Right ventricle myocardium superior (tissue), 1 donor: ENCODE measurements at places on chromosomes 1 and 21.

GRCh38 chr1:11822091-11822490 lies 16.1 kb downstream of the CLCN6 start:
- DNase-seq: no peak

GRCh38 chr1:202742496-202742895 lies 32.2 kb upstream of the SYT2 start:
- no peak for DNase-seq

- DNase-seq: no peak
These were observed 554.1 kb downstream of the MATN1 start for GRCh38 chr1:30169269-30169668.

- no peak for DNase-seq
These were observed 49.2 kb downstream of the TUT4 start for GRCh38 chr1:52503706-52504105.

- no peak for DNase-seq
These were observed 43.7 kb downstream of the TP53BP2 start for GRCh38 chr1:223802032-223802431.

DNA sequence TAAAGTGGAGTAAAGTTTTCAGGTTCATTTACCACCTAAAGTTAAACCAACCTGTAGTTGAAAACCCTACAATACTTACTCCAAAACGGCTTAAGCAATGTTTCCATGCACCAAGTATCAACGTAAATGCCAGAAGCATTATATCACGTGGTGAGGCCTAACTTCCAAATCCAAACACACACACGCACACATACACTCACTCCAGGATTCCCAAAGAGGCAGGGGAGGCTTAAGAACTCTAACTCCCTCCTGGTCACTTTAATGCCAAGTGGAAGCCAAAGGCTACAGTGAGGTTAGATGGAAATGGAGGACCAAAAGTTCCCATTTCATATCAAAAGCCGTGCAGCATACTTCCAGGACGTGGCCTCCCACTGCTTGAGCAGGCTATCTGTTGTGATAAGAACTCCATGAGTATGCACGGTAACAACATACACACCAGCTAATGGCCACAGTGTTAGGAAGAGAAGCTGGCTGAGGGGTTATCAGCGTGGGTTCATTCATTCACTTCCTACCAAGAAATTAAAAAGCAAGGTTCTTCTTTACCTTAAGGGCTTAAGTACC lies 224.1 kb downstream of the SLC45A1 start:
- no peak for DNase-seq

GRCh38 chr1:20483833-20484518 lies 2.0 kb downstream of the CAMK2N1 start:
- no peak for DNase-seq

DNA sequence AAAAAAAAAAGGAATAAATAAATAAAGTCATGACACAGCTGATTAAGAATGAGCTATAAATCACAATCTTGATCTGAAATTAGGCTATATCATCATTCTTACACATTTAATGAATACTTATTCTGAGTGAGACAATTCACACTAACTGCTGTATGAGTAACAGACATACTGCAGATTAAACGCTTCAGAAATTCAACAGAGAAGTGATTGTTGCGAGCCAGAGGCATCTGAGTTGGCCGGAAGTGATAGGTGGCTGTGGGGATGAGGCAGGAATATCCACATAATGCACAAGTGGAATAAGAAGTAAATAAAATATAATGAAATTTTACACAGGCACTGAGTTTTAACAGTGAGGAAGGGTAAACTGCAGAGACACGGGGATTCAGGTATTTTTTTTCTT lies 142.4 kb downstream of the APP start:
- DNase-seq: no peak

- no peak for DNase-seq
These were observed 8.0 kb upstream of the CCDC28B start for GRCh38 chr1:32192220-32192948.

DNA sequence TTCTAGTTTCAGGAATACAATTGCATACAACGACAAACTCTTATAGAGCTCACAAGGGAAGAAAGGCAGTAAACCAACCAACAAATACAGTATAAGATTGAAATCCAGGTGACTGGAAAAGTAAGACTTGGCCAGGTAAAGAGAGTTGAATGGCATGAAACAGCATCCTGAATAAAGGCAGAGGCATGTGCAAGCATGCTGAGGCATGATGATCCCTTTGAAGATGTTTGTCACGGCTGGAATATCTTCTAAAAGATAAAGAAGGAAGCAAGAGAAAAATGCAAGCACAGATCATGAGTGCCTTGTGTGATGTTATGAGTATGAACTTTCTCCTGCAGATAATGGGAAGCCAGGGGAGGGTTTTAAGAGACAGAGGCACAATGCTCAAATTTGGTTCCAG lies 83.3 kb upstream of the SPATA6 start:
- no peak for DNase-seq

DNA sequence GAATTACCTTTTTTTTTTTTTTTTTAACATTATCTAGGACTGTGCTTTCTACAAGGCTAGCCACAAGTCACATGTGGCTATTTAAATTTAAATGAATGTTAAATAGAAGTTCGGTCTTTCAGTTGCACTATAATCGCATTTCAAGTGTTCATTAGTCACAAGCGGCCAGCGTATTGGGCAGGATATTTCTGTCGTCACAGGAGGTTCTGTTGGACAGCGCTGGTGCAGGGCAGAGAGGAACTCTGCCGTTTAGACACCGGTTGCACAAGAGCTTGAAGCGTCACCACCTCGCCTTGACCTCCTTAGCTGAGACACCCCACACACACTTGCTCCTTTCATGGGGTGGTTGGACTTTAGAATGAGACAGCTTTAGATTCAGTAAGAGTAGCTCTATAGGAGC lies 64.1 kb downstream of the BACE2 start:
- DNase-seq: no peak

DNA sequence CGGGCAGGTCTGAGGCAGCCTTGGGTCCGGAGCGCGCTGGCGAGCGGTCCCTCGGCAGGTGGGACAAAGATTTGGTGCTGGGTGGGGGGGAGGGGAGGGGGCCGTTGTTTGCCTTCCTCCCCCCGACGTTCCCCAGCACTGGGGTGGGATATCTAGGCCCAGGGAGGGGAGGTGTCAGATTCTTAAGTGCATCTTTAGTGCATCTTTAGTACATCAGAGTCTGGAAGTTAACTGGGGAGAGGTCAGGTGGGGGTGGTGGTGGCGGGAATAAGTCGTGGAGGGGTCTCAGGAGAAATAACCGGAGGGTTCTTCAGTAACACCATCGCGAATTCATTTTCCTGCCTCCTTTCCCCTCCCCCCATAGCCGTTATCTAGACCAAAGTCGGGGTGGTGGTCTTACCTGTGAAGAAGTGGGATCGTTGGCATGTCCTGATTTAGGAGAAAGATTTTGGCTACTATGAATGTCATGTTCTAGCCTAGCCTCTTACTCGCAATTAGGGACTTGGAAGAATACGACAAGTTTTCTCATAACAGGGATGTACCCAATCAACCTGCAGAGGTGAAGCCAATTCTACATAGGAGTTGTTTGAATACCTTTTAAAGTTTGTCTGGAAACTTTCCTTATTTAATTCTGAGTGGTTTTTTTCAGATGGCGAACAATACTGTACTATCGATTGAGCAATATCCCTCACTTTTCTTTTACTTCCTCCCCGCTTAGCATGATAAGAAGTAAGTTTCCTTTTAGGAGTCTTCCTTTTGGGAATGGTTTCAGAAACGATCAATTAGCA lies 886 bp downstream of the ZMYM4 start:
- DNase-seq: no peak

DNA sequence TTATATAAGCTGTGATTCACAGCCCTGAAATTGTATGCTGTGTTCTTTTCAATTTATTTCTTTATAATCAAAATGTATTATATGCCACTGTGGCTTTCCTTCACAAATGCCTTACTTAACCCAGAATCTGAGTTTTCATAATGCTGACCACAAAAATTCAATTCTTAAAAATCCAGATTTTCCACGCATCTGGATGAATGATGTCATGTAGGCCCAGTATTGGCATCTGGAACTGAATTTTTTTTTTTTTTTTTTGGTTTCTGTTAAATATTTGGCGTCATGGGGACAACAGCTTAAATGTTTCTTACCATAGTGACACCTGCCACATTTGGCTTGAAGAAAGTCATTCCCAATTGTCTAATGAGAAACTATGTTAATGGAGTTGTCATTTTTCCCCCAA lies 296.8 kb downstream of the TM2D1 start:
- no peak for DNase-seq

- DNase-seq: no peak
These were observed 257.2 kb downstream of the NPHP4 start for GRCh38 chr1:5734996-5735395.

DNA sequence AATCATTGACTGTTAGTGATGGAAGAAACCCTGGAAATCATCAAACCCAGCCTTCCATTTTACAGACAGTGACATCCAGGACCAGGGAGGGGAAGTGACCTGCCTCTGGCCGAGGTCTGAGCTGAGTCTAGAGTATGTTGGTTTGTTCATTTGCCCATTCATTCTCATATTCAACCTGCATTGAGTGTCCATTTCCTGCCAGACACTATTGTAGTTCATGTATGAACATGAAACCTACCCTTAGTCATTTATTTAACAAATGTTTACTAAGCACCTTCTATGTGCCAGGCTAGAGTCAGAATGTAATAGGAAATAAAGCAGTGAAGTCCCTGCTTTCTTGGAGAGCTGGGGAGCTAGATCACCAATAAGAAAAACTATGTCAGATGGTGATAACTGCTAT lies 51.3 kb downstream of the KCND3 start:
- DNase-seq: no peak

GRCh38 chr1:245060684-245061374 lies 94.0 kb upstream of the KIF26B start:
- DNase-seq: no peak

- no peak for DNase-seq
These were observed 106.3 kb upstream of the LBR start for GRCh38 chr1:225534135-225534534.

GRCh38 chr1:65577278-65577677 lies 156.8 kb downstream of the LEPR start:
- DNase-seq: no peak

DNA sequence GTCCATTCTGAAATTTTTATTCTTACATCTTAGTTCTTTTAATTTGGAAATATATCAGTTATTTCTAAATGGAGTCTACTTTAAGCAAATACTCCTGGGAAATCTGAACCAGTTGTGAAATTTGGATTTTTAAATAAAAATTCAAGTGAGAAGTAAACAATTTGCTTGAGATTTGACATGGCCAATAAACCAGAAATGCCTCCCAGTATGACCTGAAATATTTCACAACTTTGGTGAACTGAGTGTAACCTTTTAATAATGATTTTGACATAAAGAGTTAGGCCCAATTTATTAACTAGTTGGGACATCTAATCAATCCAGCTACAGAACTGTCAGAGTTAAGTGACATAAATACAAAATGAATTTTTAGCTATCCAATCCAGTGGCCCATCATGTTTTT lies 192.0 kb downstream of the ZC3H11B start:
- DNase-seq: no peak

DNA sequence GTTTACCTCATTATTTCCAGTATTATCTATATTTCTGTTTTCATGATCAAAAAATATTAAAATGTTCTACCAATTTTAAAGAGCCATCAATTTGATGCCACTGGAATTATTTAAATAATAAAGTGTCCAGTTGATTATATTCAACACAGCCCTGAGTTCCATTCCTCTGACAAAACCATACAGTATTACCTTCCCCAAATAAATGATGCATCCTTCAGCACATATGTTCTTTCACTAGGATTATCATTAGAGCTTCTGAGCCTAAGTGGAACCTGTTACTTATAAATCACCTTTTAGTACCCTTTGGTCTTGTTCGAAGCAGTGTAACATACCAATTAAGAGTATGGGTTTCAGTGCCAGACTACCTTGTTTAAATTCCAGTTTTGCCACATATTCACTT lies 17.3 kb upstream of the PLEKHO1 start:
- DNase-seq: no peak

DNA sequence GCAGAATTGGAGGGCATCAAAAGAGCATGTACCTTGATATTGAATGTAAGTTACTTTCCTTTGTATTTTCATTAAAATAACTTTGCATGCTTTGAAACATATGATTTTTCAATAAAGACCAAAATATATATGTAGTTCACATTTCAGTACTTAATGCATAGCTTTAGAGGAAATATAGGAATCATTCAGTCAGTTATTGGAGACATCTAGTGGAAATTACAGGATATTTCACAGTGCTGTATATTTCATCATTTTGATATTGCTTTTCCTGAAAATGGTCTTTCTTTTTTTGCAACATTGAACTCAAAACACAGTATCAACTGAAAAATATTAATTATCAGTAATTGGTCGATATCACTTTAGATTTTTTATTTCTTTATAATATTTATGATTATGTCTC lies 375.8 kb downstream of the NCAM2 start:
- DNase-seq: no peak

DNA sequence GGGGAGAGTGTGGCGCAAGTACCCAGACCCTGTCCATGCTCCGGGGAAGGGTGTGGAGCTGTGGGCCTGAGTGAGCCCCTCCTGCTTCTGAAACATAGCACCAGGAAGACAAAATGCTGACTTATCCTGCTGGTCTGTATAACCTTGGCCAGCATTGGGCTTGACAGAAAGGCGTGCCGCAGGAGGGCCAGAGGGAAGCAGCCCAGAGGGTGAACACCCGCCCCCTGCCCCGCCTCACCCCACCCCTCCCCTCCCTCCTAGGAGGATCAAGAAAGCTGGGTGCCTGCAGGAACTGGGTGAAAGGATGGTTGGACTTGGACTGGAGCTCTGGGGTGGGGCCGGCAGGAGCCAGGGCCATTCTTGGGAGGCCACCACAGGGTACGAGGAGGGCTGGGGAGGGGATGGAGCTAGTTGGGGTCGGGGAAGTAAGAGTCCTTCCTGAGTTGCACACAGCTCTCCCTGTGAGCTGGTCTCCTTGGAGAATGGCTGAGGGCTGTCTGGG lies 27.1 kb downstream of the PTPRF start:
- no peak for DNase-seq

- DNase-seq: no peak
These were observed 532.2 kb downstream of the MATN1 start for GRCh38 chr1:30191154-30191702.

DNA sequence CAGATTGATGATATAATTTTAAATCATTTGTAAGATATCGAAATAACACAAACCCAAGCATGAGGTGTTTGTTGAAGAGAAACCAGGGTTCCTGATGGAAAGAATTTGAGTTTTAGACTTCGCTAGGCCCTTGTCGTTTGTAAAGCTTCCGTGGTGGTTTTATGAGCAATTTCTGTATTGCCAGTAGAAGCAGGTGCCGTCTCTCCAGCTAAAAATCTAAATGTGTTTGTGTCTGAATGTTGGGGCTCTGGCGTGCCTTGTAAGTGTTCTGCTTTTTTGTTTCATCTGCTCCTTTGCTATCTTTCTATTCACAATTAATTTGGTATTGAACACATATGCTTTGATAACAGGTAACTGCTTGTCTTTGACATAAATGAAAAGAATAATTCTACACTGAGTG lies 27.5 kb downstream of the CHRM3 start:
- no peak for DNase-seq

GRCh38 chr1:19381261-19381660 lies 69.1 kb downstream of the SLC66A1 start:
- peak; percentile 18 for DNase-seq
